8988T (cell line): ENCODE measurements at places on chromosomes 7 and 10.

- DNase-seq, result no peak
Measured at GRCh38 chr7:105990727-105991453, 27.8 kb downstream of the CDHR3 start.

GRCh38 chr10:76040107-76040829 lies 608.8 kb downstream of the LRMDA start:
- no peak for DNase-seq

- no peak for DNase-seq
Measured at GRCh38 chr7:92665926-92666325, 75.7 kb upstream of the FAM133B start.

GRCh38 chr10:69662173-69662877 lies 32.3 kb downstream of the FAM241B start:
- DNase-seq, result no peak

DNA sequence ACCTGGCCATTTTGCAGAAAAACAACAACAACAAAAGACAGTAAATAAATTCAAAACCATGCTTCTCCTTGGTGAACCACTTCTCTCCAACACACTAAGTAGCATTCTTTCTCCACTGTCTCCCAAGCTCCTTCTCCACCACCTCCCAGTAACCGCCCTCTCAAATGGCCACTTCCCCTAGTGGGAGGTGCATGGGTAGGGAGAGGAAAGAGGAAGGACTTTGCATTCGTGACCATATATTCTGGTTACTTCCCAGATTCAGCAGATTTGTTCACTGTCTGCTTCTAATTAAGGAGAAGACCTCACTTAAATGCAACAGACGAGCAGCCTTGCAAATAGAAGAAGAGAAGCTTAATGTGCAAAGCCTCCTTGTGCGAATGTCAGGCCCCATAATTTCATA lies 166.8 kb downstream of the SORCS1 start:
- no peak for DNase-seq

DNA sequence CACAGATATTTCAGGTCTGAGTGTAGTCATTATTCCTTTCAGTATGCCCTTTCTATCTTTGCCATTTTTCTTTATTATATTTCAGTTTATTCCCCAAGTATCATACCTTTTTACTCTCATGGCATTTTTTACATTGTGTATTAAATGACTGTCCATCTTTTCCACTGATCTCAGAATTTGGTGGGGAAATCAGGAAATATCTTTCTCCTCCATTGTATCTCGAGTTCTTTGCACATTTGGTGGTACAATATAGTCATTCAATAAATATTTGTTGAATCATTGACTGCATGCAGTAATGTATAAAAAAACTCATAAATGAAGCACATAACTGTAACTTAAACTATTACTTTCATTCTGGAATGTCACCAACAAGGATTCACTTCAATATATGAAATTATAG lies 354.7 kb downstream of the HGF start:
- DNase-seq, result no peak

GRCh38 chr10:88721392-88721791 lies 15.3 kb downstream of the LIPK start:
- DNase-seq, result no peak

DNA sequence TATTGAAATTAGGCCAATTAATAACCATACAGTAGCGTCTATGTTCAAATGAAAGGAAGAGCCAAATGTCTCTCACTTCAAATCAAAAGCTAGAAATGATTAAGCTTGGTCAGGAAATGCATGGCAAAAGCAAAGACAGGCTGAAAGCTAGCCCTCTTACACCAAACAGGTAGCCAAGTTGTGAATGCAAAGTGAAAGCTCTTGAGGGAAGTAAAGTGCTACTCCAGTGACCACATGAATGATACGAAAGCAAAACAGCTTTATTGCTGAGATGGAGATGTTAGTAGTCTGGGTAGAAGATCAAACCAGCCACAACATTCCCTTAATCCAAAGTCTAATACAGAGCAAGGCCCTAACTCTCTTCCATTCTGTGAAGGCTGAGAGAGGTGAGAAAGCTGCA lies 123.8 kb downstream of the TEX36 start:
- no peak for DNase-seq

- no peak for DNase-seq
Measured at GRCh38 chr7:82017334-82017943, 247.6 kb upstream of the HGF start.

DNA sequence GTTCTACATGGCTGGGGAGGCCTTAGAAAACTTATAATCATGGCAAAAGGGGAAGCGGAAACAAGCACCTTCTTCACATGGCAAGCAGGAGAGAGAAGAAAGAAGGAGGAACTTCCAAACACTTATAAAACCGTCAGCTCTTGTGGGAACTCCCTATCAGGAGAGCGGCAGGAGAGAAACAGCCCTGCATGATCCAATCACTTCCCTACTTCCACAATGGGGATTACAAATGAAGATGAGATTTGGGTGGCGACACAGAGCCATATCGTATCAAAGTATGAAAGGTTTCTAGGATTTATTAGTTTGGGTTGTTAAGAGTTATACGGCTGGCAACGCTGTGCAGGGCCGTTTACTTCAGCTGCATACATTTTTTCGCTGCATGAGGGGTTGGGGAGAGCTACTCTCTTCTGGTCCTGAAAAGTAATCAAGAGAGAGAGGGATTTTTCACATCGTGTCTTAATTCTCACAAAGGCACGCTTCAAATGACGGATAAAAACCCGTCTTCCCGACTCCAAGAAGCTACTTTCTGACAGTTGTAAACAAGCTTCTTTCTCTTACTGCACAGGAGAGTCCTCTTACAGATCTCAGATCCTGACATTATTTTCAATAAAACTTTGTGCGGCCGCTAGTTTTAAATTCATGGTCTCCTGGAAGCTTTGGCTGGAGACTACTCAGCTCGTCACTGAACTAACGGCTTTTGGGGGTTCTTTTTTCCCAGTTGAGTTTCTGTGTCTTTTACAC lies 751 bp upstream of the GTPBP10 start:
- DNase-seq, result no peak
